ENCODE measurements at places on chromosomes 5 and 9.

GRCh38 chr5:89036166-89036565 is 153.2 kb upstream of the MEF2C start:
- no peak for DNase-seq

DNA sequence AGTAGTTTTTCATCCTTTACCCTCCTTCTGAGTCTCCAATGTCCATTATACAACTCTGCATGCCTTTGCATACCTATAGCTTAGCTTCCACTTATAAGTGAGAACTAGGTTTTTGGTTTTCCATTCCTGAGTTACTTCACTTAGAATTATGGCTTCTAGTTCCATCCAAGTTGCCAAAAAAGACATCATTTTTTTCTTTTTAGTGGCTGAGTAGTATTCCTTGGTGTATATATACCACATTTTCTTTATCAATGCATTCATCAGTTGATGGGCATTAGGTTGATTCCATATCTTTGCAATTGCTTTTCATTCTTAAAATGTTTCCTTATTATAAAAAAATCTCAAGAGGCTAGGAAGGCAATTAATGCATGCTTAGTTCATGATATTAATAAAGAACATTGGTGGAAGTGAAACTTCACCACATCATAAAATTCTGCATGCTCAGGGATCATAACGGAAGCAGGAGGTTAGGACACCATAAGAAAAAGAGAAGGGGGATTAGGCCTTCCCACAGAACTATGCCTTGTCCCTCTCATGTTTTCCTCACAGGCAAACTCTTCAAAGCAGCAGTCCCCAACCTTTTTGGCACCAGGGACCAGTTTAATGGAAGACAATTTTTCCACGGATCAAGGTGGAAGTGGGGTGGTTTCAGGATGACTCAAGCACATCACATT is 105.2 kb downstream of the FRMD3 start:
- DNase-seq, result no peak

GRCh38 chr9:15306757-15307522 is at the start of gene TTC39B:
TTC39B (minus strand) TSS chr9:15307216; CDS start chr9:15307125, 91 bp downstream.
- DNase-seq, result peak; percentile 47

DNA sequence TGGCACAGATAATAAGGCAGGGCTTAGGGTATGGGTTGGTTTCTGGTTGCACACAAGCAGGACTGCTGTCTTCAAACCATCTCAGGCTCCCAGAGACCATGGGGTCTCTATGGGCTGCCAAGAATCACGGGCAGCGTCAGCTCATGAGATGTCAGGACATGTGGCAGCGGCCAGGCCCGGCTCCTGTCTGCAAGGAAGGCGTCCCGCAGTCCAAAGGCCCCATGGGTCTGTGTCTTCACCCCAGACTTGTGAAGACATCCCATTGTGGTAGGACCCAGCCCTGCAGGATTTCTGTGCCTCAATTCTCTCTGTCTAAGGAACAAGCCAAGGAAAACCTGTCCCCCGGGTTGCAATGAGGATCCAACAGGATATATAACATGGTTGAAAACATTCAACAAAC is 32.6 kb downstream of the IPPK start:
- DNase-seq, result no peak

- DNase-seq, result no peak
Measured at GRCh38 chr9:107569174-107569573, 79.6 kb upstream of the KLF4 start.

DNA sequence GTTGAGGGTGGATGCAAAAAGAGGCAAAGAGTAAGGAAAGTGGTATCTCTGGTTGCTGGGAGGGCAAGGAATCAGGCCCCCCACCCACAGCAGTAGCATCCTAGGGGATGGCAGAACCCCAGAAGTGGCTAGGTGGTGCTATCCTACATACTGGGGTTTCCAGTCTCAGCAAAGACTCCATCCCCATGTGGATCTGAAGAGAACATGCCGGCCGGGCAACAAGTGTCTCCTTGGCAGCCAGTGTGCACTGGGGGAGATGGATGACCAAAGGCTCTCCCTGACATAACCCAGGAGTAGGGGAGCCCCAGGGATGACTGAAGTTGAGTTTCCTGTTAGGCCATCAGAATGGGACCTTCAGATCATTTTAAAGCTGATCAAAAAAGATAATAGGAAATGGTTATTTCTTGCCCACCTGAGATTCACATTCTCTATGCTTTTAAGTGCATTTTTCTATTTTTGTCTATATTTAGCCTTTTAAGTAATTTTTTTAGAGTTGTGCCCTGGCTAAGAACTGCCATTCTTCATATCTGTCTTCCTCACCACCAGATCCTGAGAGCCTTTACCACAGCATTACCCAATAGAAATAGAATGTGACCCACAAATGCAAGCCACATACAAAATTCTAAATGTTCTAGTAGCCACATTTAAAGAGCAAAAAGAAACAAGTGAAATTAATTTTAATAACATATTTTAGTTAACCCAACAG is 78.7 kb upstream of the SMIM23 start:
- DNase-seq, result no peak

GRCh38 chr5:115963566-115963965 is 1.3 kb downstream of the LVRN start:
- DNase-seq, result no peak

- DNase-seq, result no peak
Measured at GRCh38 chr5:158635565-158635964, 464.2 kb downstream of the EBF1 start.

GRCh38 chr9:87513880-87514535 is 16.3 kb downstream of the DAPK1 start:
- DNase-seq, result no peak

DNA sequence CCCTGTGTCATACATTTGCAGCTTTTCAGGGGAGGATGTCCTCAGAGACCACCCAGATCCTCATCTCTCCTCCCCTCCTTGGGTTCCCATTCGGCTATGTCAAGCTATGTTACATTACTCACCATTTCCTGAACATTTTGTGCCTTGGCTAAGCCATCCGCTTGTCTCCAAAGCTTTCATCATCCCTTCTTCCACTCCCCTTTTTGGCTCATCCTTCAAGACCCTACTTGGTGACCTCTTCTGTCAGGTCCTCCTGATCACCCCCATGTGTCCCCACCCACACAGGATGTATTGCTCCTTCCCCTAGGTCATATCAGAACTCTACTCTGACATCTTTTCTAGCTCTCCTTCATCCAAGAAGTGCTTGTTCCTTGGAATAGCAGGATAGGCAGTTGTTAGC is 81.8 kb downstream of the BOD1 start:
- no peak for DNase-seq

- no peak for DNase-seq
Measured at GRCh38 chr5:39521098-39521860, 96.5 kb upstream of the DAB2 start.

GRCh38 chr9:1269533-1270315 is 219.6 kb downstream of the DMRT2 start:
- no peak for DNase-seq

DNA sequence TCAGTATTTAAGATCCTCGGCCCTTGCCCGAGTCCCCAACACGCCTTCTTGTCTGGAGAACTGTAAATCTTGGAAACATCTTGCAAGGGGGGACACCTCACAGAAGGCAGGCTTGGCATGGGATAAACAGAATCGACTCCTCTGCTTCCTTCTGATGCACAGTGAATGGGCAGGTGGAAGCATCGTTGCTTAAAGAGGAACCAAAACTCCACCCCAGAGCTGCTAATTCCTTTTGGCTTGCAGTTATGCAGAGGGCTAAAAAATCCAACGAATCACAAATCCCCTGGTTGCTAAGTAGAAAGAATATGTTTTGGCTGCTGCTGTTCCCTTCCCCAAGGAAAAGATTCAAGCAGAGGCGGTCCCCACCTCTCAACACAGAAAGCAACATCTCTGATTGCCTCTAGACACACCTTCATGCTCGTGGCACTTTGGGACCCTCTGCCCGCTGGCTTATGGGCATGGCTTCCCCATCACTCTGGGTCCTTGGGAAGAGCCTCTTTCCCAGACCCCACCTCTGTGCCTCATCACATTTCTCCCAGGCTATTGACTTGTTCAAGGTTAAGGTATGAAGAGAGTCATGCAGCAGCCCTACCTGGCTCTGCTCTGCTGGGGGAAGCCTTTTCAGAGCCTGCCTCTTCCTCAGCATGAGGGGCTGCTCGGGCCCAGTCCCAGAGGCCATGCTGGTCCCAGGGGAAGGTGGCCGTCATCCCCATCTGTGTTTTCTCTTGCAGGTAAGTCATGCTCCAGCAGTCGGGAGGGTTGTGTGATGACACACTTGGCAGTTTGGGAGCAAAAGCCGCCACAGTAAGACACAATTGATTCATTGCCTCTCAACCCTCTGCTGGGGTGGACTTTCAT is 137.1 kb downstream of the KCNIP1 start:
- no peak for DNase-seq

- DNase-seq, result no peak
Measured at GRCh38 chr9:95463148-95464060, 53.4 kb downstream of the PTCH1 start.

- DNase-seq, result no peak
Measured at GRCh38 chr5:180343831-180344695, 9.1 kb downstream of the GFPT2 start.

- no peak for DNase-seq
Measured at GRCh38 chr9:25629231-25629630, 49.0 kb downstream of the TUSC1 start.

DNA sequence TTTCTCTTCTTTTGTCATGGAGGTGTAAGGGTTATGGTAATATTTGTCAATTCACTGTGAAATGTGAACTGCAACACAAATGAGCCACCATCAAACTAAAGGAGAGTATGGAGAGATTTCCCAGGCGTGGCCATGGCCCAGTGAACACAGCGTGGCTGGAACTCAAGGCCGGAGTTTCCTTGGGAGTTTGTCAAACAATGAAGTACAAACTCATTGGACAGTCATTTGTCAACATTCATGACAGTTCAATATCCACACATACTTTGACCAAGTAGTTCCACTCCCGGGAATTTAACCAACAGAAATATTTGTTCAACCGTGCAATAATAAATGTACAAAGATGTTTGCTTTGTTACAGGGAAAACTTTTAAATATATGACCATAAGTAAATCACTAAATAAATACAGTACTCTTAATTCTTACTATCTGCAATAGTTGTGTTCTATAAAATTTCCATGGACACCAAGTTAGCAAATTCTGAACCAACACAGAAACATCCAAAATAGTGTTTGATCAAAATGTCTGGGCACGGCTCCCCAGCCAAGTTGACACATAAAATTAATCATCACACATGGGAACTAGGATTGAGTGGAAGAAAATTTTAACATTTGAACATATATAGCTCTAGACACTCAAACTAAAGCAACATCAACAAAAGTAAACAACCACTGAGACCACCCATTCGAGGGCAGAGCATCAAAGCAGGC is 87.1 kb downstream of the DIRAS2 start:
- no peak for DNase-seq

DNA sequence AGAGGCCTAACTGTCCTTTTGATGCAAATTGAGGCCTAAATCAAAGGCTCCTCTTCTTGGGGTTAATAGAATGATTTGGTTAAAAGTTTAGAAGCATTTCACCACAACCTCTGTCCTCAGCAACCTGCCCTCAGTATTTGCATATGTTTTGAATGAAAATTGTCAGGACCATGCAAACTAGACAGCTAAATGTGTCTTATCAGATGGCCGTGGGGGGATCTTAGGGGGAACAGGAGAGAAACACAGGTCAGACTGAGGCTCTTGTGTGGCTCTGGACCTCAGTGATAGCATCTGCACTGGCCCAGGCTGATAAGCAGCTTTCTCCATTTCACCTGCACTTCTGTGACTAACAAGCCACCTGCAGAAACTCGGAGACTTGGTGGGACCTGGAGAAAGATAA is 49.0 kb downstream of the FOXI1 start:
- DNase-seq, result no peak

DNA sequence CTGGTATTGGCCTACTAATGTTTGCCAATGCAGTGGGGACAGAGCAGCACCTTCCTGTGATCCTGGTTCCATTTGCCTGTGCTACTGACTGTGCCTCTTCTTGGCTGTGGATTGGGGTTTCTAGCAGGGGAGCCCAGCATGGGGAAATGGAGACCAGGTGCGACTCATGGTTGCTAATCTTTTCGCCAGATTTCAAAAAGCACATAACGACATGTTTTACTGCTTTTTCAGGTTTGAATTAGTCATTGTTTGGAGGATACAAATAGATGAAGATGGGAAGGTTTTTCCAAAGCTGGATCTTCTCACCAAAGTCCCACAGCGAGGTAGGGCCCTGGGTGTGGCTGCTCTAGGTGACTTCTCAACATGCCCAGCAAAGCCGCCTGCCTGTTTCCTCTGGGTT is 57.6 kb downstream of the IPPK start:
- no peak for DNase-seq

- no peak for DNase-seq
Measured at GRCh38 chr5:126139086-126139485, 284.1 kb upstream of the GRAMD2B start.

GRCh38 chr9:3699883-3700282 is 174.1 kb upstream of the RFX3 start:
- no peak for DNase-seq

- DNase-seq, result no peak
Measured at GRCh38 chr5:133489632-133490031, 122.7 kb downstream of the FSTL4 start.

DNA sequence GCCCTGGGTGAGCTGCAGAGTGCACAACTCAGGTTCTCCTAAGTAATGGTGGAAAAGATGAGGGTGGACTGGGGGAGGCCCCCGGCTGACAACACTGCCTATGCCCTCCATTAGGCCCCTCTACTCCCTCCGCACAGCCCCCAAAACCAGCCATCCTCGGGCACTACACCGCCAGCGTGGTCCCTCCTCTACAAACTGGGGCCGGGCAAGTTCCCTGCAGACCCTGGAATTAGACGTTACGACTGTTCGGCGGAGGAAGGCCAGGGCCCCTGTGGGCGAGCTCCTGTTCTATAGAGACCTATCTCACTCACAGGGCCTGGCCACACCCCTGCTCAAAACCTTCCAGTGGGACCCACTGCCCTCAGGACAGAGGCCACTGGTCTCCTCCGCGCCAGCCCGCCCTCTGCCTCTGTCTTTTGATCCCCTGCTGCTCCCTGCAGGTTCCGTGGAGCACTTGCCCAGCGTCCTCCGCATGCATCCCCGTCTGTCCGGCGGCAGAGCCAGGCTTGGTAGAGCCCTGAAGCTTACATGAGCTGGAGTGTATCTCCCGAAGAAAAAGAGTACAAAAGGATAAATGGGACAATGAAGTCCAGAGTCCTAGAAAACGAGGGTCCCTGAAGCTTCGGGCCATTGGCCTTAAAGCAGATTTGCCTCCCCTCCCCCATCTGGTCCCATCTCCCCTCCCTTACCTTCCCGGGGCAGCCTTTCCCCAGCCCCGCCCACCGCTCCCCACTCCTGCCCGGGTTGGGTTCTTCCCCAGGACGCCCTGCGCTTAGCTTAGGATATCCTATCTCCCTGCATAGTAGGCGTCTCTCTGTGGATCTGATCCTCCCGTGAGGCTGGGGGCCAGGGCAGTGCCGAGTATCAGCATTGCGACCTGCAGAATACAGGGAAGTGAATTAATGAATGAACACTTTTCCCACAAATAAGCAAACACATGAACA is 71.3 kb downstream of the HRH2 start:
- DNase-seq, result no peak
